Left colon (tissue), 2 donors: ENCODE measurements at places on chromosomes 2 and 18. TPM values are rescaled to one million over a fixed set of nuclear protein-coding genes. Genes with fewer than 3 reads are reported as not detected.

- DNase-seq: no peak
These were observed 27.6 kb downstream of the EVA1A start for GRCh38 chr2:75533135-75533534.

DNA sequence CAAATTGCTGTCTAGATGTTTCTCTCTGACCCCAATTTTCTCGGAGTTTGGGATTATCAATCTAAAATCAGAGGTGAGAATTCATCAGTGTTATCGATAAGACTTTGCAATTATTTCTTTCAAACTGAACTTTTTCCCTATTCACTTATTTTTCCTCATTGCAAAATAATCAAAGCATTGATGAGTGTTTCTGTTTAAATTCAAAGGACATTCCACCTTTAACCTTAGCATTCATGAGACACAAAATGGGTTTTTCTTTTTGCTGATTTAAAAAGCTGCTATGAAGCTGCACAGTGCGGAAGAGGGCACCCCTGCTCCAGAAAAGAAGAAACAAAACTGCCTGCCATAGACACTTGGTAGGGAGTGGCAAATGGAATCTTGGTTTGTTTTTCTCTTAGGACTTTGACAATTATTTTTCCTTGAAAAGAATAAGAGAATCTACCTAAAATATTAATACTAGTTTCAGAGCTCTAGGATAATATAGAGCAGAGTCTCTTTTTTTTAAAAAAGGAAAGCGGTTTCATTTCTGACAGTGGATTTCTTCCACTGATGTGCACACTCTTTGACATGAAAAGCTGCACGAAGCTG lies 203.4 kb downstream of the TGIF1 start:
- no peak for DNase-seq

GRCh38 chr2:176830362-176830761 lies 382.2 kb upstream of the HNRNPA3 start:
- DNase-seq: no peak

DNA sequence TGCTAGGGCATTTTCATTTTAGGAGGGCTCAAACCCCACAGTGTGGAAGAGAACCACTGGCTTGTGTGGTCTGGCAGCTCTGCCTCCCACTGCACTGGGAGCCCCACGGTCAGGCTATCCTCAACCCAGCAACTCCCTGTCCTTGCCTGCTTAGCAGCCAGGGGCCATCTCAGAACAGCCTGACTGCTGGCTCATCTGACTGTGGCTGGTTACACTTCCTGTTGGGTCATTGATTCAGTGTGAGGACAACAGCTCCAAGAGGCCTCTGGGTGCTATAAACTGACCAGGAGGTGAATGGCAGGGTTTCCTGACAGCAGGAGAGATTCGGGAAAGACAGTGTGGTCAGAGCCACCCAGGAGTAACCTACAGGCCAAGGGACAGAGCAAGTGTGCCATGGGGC lies 40.1 kb downstream of the AMER3 start:
- DNase-seq: no peak

GRCh38 chr2:197285361-197285760 lies 25.2 kb downstream of the ANKRD44 start:
- DNase-seq: no peak

DNA sequence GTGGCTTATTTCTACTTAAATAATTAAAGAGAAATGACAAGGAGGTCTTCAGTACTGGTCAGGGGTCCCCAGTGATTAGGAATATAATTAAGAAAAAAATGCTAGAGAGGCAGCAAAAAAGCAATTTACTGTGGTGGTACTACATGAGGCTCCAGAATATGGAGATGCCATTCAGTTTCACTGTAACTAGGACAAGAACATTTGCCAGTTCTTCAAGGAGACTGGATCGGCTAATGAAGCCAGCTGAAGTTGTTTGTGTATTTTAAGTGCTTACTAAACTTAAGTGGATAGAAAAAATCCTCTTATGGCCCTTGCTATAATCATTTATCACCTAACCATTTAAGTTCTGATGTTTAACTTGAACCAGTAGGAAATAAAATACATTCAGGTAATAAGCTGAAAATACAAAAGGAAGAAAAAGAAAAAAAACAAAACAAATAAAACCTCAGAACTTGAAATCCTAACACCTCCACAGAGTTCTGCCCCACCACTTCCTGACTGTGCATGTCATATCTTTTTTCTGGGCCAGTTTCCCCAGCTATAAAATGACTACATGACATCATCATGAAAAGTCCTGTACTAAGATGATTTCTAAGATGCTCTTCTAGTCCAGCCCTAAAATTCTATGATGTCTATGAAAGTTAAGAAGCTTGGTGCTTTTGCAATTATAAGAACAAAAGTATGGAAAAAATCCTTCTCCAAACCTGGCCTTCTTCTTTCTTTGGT lies 98.0 kb downstream of the TRABD2A start:
- DNase-seq: no peak

DNA sequence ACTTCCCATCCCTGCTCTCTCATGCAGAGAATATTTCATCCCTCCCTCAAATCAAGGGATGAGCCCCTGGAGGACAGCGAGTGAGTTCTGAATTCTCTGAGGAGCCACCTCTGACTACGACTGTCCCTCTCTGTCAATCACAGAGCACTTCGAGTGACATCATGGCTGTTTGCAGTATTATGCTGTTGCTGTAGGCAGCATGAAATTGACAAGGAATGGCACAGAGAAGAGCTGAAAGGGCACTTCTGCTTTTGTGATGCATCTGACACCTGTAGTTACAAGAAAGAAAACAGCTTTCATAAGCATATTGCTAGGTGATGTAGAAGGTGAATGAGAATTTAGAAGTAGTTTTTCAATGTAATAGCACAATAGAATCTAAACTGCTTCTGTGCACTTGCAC lies 166.9 kb downstream of the ARHGAP15 start:
- no peak for DNase-seq

- DNase-seq: no peak
These were observed 27.4 kb upstream of the MTIF2 start for GRCh38 chr2:55296393-55296792.

DNA sequence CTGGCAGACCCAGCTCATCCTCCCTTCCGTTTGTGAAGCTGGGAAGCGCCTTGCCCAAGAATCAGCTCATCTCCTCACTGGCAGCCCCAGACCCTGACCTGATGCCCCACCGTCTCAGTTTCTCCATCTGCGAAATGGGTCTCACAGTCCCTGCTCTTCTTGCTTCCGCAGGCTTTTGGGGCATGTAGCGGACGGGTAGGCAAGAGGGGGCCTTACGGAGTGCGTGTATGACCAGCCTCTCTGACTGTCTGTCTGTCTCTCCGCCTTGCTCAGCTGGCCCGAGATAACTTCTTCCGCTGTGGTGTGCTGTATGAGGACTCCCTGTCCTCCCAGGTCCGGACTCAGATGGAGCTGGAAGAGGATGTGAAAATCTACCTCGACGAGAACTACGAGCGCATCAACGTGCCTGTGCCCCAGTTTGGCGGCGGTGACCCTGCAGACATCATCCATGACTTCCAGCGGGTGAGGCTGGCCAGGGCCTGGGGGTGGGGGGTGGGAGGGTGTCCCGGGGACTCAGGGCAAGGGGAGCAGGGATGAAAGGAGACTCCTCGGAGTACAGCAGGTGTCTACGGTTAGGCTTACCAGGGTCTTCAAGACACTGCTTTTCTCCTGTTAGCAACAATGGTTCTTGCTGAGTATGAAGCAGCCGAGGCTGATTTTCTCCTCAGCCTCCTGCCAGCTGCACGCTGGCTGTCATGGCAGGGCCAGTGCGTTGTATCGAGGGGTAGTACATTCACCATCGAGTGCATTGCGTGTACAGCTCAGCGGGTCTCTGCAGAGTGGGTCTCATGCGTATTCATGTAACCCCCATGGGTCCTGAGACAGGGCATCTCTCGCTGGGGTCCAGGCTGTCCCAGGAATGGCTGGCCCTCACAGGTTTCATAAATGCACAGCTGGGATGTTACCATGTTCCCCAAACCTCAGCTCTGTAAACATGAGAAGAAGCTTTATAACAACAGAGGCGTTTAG lies 10.9 kb downstream of the ITM2C start:
- DNase-seq: no peak

DNA sequence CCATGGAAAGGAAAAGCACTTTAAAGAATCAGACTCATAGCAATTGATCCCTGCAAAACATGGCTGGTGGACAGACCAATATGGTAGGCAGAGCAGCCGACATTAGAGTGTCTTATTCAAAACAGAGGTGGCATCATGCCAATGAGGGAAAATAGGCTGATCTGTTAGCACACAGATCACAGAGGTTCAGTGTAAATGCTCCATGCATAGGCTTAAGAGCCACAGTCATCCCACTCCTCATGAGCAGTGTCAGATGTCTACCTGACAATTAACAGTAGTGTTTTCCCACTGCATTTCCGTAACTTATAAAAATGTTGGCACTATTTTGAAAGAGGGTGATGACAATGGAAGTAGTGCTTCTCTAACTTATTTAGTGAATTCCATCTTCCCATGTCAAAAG lies 86.7 kb downstream of the SPATS2L start:
- DNase-seq: no peak

DNA sequence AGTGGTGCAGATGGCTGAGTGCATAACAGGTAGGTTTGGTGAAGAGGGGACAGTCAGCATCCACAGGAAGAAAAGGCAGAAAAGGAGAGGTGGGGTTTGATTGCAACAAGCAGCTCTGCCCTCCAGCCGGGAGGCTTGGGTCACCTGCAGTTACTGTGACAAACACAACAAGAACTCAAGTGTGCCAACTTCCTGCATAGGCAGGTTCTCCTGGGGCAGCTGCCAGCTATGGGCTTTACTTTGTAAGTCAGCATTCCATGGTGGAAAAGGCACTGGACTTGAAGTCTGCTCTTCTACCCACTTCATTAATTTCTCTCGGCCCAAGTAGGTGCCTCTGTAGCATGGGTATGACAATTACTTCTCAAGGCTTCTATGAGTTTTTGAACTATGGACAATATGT lies 98.9 kb downstream of the MYT1L start:
- DNase-seq: no peak

Gene OTOF
- not detected for total RNA-seq

Gene SCYGR4
- not detected for total RNA-seq

DNA sequence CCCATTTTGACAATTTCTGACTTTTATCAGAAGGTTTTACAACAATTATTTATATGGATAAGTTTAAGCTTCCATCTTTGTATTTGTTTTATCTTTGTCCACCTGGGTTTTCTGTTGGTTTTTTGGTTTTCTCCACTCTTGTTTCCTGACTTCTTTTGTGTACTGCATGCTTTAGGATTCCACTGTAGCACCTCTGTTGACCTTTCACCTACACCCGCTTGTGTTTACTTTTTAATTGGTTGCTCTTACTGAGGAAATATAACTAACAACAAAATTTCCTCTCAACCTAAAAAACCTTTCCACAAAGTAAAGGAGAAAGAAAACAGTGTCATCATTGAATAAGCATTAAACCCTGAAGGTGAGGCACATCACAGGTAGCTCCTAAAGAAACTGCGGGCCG lies 39.8 kb upstream of the TTR start:
- no peak for DNase-seq

GRCh38 chr2:218585541-218585940 lies 16.9 kb downstream of the CNOT9 start:
- DNase-seq: no peak

Gene RBBP8
- 22.7 TPM for total RNA-seq

DNA sequence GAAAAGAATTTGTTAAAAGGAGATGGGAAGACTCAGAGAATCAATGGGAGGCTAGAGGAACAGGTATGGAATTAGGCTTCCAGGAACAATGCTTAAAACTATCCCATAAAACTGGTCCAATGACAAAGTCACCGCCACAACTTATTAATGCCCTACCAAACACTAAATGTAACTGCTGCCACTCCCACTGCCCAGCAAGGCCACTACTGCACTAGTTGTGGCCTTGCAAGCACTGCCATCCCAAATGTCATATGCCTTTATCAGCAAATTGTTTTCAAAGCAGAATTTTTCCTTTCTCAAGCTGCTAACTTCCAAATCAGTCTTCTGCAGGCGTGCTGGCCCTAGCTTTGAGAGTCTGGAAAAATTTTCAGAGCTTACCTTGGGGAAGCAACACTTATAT lies 14.5 kb upstream of the C2orf69 start:
- DNase-seq: no peak

Gene TRABD2A
- total RNA-seq: 89.8 TPM
